Uterus (tissue), 4 donors: ENCODE measurements at places on chromosomes 5 and 9.

- peak; percentile 36 for DNase-seq
Observed at GRCh38 chr9:93130861-93131481, 3.1 kb downstream of the NINJ1 start.

GRCh38 chr5:170746075-170746960 is 37.2 kb upstream of the GABRP start:
- DNase-seq = no peak

- DNase-seq = no peak
Observed at GRCh38 chr9:97665742-97666141, 31.4 kb downstream of the XPA start.

GRCh38 chr5:146717951-146718350 is 160.6 kb downstream of the PPP2R2B start:
- DNase-seq = no peak

GRCh38 chr9:113886026-113886369 is 9.9 kb downstream of the ZNF618 start:
- peak; percentile 48 for DNase-seq
